ENCODE measurements at places on chromosomes 12 and 14.

DNA sequence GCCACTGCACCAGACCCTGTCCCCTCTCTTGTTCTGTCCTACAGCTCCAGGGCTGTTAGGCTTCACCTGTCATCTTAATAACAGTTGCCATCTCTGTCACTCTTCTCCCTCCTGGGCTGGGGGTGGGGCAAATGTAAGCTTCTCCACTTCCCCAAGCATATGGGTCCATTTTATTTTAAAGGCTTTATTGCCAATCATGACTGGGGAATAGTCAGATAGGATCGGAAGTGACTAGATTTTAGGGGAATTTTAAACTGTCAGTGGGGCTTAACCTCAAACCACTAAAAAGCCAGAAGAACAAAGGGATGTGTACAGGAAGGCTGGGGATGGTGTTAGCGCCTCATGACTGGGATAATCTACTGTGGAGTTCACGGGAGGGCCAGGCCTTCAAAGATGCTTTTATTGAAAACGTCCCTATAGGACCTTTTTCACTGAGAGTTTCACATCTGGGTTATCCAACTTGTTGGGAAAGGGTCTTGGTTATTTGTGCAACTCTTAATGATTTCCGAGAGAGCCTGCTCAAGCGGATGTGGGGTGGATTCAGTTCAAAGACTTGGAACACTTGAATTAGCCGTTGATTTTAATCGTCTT, 41.6 kb downstream of the CHST11 start:
- DNase-seq, result peak; percentile 47

- DNase-seq, result peak; percentile 9
Observed at GRCh38 chr14:97218691-97219430, 421.7 kb downstream of the VRK1 start.

DNA sequence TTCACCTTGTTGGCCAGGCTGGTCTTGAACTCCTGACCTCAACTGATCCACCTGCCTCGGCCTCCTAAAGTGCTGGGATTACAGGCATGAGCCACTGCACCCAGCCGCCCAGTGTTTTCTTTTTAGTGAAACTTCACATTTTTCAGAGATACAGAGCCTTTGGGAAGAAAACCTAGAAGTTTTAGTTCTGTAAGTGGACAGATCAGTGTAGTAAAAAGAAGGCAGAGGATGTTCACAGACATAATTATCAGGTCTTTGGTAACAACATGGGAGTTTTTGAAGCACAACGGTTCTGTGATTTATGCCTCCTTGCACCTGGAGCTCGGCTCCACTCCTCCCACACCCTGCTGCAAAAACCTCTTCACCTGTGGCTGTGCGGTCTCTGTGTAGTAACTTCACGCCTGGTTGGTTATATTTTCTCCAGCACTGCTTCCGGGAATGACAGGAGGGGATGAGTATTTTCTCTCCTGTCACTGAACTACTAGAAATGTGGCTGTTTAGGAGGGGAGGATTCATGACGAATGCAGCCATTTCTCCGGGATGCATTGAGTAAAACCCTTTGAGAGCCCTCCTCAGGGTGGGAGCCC, 67.0 kb downstream of the ARF6 start:
- peak; percentile 54 for DNase-seq

DNA sequence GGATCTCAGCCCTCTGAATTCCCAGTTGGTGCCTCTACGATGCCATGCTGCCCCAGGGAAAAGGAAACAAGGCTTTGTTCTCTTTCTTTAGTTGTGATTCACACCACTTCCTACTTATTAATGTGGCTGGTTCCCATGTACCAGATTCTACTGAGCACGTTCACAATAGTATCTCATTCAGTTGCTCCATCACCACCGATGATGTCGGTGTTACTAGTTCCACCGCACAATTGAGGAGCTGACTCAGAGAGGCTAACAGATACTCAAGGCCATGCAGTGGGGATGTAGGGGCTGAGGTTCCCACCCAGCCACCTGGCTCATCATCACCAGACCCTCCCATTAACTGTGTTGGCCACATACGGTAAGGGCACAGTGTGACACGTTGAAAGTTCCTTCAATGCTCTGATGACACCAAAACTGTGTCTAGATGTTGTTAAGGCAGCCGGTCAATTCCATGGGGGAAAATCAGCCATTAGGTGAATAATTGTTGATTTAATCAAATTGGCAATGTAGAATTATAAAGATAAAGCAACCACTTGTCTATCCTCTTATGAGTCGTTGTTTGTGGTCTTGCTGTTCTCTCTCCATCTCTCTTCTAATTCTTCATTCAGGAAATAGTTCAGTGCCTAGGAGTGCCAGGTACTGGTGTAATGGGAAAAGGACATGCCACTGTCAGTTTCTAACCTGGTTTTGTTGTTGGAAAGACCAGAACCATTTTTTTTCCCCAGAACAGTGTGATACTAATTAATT, 244.2 kb upstream of the CRY1 start:
- DNase-seq, result no peak

DNA sequence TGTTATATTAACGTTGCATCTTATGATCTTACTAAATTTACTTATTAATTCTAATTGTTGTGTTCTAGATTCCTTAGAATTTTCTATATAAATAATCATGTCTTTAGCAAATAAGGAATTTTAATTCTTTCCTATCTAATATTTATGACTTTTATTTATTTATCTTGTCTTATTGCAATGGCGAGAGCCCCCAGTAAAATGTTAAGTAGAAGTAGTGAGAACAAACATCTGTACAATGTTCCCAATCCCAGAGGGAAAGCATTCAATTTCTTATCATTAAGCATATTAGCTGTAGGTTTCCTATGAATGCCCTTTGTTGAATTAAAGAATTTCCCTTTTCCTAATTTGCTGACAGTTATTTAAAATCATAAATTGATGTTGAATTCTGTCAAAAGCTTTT, 203.7 kb upstream of the OTX2 start:
- DNase-seq, result no peak

DNA sequence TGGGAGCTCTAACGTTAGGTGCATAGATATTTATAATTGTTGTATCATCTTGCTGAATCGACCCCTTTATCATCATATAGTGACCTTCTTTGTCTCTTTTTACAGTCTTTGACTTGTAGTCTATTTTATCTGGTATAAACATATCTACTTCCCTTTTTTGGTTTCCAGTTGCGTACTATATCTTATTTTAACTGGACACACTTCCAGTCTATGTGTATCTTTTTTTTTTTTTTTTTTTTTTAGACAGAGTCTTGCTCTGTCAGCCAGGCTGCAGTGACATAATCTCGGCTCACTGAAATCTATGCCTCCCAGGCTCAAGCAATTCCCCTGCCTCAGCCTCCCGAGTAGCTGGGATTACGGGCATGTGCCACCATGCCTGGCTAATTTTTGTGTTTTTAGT, 41.9 kb upstream of the ZFP36L1 start:
- DNase-seq, result no peak
